NCI-H1105 (cell line): ENCODE measurements at places on chromosomes 6 and 20.

GRCh38 chr6:55902796-55903195 lies 27.4 kb upstream of the BMP5 start:
- no peak for DNase-seq

- no peak for DNase-seq
These were observed 101.6 kb downstream of the BMP7 start for GRCh38 chr20:57164872-57165271.

DNA sequence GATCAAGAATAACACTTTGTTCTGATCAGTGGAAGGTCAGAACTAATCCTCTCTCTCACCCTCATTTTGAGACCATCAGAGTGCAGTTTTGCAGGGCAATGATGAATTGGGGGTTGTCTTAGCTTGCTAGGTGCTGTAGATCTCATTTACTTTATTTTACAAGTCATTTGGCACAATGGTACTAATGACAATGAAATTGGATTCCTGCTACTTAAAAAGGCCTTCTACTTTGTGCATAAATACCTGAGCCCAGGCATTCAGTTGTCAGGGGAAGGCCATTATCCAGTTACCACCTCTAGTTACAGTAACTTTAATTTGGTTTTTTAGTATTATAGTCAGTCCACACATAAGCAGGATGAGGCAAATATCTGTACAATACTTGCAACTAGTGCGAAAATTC lies 240.0 kb downstream of the HDGFL1 start:
- DNase-seq, result no peak

DNA sequence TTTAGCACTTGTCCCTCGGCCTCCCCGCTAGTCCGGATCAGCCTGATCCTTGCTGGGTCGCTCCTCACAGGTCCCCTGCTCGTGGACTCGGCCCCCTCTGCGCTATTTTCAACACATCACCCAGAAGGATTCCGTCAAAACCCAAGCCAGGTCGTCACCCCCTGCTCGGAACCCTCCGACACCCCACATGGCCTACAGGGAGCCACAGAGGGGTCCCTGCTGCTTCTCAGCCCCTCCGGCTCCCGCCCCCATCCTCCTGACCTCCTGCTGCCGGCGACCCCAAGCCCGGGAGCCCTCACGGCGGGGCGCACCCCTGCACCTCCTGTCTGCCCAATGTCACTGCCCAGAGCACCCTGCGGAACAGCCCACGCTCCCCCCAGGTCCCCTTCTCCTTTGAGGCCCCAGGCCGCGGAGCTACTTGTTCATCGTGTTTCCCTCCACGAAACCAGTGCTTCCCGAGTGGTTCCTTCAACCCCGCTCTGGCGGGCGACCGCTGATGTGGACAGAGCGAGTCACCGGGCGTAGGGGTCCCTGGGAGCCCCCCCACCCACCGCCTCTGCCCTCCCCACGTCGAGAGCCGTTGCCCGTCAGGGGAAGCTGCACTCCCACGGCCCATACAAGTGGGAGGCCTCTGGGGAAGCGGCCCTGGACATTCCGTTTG lies 638 bp upstream of the MYL9 start:
- DNase-seq, result no peak
